ENCODE measurements at places on chromosomes 2 and 18.

GRCh38 chr18:9974279-9974915, 60.6 kb downstream of the VAPA start:
- DNase-seq: no peak

DNA sequence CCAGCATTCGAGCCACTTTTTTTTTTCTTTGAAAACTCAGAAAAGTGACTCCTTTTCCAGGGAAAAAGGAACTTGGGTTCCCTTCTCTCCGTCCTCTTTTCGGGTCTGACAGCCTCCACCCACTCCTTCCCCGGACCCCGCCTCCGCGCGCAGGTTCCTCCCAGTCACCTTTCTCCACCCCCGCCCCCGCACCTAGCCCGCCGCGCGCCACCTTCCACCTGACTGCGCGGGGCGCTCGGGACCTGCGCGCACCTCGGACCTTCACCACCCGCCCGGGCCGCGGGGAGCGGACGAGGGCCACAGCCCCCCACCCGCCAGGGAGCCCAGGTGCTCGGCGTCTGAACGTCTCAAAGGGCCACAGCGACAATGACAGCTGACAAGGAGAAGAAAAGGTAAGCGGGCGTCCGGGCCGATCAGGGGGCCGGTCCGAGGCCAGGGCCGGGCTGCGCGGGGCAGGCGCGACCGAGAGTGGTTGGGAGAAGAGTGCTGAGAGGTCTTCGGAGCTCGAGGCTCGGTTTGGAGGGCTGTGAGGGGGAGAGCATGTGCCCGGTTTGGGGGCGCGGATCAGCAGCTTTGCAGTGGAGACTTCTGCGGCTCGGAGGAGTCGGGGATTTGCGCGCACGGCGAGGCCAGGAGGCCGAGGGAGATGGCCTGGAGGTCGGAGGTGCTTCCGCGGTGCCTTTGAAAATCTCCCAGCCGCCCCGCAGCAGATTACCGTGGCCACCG, 502 bp downstream of the EPAS1 start:
- peak; percentile 40 for DNase-seq

DNA sequence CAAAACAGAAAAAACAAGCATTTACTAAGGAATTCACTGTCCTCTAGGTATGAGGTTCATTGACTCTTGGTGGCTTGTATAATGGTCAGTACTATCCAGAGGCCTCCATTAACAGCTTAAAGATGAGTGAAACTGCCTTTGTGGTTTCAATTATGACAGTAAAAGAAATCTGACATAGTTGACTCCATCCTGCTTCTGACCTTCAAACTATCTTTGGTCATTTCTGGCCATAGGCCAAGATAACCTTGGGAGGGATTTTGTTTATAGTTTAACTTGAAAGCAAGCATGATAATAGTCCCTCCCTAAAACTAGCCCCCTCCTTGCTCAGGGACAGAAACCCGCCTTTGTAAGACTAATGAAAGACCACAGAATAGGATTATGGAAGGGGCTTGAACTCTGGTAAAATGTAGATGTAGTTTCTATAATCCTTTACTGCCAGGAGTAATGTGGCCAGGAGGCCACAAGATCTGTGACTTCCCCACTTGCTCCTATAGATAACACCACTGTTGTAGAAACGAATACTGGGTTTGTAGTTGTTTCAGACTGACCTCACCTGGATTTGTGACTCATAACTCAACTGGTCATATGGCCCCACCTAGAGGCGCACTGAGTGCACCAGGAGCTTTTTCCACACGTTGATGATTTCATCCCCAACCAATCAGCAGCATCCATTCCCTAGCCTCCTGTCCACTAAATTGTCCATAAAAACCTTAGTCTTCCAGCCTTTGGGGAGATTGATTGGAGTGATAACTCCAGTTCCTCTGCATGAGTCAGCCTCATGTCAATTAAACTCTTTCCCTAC, 8.6 kb upstream of the PLEKHM3 start:
- peak; percentile 41 for DNase-seq

GRCh38 chr2:218875692-218876246, 4.9 kb upstream of the WNT10A start:
- DNase-seq: no peak

GRCh38 chr2:219737270-219737691, 109.9 kb downstream of the SLC4A3 start:
- DNase-seq: peak; percentile 18
